ENCODE measurements at places on chromosomes 16 and 17.

DNA sequence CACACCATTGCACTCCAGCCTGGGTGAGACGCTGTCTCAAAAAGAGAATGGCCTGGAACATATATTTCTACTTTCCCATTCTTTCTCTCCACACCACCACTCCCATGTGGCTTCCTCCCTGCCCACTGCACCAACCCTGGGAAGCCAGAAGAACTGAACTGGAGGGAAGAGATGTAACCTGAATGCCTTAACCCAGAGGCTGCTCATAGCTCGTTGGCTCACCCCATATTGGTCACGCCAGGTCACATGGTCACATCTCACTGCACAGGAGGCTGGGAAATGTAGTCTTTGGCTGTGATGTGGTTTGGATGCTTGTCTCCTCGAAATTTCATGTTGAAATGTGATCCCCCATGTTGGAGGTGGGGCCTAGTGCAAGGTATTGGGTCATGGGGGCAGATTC, 5.9 kb upstream of the DNAH17 start:
- ATAC-seq = no peak

DNA sequence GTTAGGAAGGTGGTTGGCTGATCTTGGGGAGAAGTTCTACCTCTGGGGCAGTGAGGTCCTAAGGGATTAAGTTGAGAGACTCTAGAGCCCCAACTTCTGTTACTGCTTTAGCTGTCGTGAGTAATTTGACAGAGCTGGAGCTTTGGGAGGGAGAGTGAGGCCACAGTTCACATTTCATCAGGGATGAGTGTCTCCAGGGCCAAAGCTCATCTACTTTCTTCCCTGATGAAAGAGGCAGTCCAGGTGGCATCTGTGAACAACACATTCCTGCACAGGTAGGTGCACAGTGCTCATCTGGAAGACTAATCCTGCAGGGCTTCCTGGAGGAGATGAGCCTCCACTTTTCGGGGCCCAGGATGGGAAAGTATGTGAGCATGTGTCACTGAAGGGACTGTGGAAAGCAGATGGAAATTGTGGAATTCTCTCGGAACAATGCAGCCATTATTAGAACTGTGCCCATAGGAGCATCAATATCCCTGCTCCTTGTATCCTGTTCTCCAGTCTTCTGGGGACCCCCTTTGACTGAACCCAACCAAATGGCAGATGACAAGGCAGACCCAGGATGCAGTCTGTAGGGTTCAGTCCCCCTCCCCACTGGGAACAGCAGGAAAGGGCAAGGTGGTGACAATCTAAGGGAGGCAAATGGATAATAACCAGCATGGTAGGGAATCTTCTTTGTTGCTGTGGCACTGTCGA, 9.0 kb downstream of the DYNLL2 start:
- no peak for ATAC-seq

- peak; percentile 37 for ATAC-seq
Observed at GRCh38 chr16:89565506-89566372, 5.3 kb downstream of the RPL13 start.

DNA sequence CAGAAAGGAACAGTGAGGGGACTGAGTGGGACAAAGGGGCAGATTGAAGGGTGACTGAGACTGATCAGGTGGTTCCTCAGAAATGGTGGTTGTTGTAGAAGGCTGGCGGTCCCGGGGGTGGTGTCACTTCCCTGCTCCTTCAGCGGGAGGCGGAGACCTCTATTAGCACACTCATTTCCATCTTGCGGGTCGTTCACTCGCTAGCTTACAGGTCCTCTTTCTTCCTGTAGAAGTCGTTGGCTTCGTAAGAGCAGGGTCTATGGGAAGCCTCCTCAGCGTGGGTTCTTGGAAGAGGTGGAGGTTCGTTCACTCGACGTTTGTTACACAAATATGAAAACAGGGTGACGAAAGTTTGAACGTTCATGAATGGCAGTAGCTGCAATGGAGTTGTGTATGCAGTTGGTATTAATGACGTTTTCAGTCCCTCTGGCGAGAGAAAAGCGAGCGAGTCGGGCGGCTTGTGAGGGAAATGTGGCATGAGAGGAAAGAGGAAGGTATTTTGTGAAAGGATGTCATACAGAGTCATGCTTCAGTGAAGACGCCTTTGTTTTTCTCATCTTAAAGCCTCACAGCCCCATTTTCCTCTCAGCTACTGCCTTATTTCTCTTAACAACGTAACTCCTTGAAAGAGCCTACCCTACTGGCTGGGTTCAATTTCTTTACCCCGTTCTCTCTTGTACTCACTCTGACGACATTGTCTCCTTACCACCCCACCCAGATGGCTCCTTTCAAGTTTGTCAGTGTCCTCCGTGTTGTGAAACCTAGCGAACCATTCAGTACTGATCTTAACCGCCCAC, 667 bp downstream of the EFCAB13 start:
- peak; percentile 64 for ATAC-seq

DNA sequence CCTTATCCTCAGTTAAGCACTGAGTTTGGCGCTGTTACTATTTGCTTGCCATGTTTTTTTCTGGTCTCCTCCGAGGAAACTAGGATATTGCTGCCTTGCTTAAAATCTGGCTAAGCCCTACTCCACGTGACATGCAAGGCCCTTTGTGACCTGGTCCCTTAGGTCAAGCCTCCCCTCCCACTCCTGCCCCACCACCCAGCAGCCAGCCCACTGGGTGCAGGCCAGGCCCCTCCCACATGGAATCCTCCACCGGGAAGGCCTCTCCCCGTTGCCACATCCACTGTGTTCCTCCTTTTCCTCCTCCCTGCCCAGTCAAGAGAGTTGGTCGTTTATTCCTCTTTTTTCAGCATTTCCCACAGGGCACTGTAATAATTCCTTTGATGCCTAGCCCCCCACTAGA, 16.2 kb downstream of the PSMD3 start:
- ATAC-seq = no peak

- peak; percentile 74 for ATAC-seq
Observed at GRCh38 chr17:42248351-42249179, 27.6 kb downstream of the STAT5B start.

DNA sequence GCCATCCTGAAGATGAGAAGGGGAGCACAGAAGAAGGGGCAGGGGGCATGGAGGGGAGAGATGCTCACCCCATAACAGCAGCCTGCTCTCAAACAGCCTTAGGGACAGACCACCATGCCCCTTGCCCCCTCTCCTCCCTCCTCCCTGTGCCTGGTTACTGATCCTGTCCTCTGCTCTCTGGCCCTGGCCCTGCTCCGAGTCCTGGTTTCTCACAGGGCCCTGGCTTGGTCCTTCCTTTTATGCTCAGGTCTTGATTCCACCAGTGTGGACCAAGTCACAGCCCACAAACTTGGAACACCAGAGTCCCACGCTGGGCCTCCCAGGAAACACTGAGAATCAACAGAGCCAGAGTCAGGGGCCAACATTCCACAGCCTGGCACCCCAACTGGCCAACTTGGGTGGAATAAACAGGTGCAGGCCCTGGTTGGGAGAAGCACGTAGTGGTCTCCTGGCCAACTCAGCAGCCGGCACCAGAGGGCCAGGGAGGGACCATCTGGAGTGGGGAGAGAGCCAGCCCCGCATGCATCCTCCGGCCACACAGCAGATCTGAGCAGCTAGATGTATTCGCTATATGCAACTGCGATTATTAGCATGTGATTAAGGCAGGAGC, 44.9 kb upstream of the CDC42EP4 start:
- ATAC-seq = no peak

DNA sequence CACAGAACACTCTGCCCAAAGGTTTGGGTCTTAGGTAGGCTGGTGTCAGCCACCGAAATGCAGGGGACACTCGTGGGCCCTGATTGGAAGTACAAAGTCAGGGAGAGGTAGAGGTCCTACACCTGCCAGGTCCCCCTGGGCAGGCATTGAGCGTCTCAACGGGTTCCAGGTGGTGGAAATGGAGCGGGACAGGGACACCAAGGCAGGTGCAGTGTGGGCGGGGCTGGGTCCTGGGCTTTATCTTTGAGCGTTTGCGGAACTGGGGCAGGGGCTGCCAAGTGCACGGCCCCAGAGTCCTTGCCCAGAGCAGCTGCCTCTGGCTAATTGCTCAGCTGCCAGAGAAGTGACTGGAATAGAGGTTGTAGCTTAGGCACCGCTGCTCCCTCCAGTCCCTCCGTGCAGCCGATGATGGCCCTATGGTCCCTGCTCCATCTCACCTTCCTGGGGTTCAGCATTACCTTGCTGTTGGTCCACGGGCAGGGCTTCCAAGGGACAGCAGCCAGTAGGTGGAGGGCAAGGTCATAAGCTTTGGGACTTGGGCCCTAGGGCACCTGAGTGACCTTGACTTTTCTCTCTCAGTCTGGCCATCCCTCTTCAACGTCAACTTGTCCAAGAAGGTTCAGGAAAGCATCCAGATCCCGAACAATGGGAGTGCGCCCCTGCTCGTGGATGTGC, at the start of gene ZACN:
Gene ZACN, plus strand, starts transcription at position 323 of the 675 bp plus-strand sequence. Its CDS starts 83 bp downstream, at position 406.
- no peak for ATAC-seq

GRCh38 chr17:50660042-50660886, 25.6 kb downstream of the ABCC3 start:
- no peak for ATAC-seq

Data from activated CD4-positive, CD25-positive, alpha-beta regulatory T cell treated with anti-CD3 and anti-CD28 coated beads, Interleukin-2, amount 50 U/mL, for 24 hours (primary cell).